Parietal lobe (tissue), 2 donors: ENCODE measurements at places on chromosomes 5 and 9. TPM values are rescaled to one million over a fixed set of nuclear protein-coding genes. Genes with fewer than 3 reads are reported as not detected.

RNF208 gene
- total RNA-seq = 1.9 TPM

TBC1D13 gene
- total RNA-seq = 11.3 TPM

NR6A1 gene
- 3.4 TPM for total RNA-seq

SLC34A1 gene
- total RNA-seq = not detected

SLC6A7 gene
- total RNA-seq = 1.9 TPM

BHMT gene
- not detected for total RNA-seq

ZFP37 gene
- total RNA-seq = 30.7 TPM

COL23A1 gene
- total RNA-seq = 0.94 TPM

TEX48 gene
- total RNA-seq = not detected

FAM153A gene
- total RNA-seq = 4.7 TPM
